SJSA1 (cell line): ENCODE measurements at places on chromosomes 1 and 21.

GRCh38 chr1:205235951-205236350 lies 8.2 kb downstream of the TMCC2 start:
- DNase-seq: no peak

GRCh38 chr1:198199105-198199504 lies 42.3 kb downstream of the NEK7 start:
- no peak for DNase-seq

DNA sequence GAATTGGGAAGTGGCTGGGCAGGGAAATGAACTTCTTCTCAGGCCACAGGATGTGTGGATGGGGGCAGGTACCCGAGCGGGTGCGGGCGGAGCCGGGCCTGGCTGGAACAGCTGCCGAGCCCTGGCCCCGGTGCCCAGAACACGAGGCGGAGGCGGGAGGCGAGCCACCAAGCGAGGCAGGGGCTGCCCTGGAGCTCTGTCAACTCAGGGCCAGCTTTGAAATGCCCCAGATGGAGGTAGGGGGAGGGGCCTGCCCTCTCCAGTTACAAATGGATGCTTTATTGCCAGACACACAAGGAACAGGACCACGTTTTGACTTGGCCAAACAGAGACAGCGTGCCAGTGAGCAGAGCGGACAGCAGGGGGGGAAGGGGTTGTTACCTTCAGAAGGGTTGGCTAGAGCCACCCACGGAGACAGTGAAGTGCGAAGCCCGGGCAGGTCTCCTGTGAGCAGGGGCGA lies 240.4 kb downstream of the SDCCAG8 start:
- DNase-seq: no peak

- DNase-seq: peak; percentile 21
Measured at GRCh38 chr21:37525810-37526209, 159.2 kb downstream of the DYRK1A start.

- DNase-seq: no peak
Measured at GRCh38 chr1:156858959-156859522, at the start of gene INSRR. INSRR (minus strand) TSS chr1:156859117; CDS start chr1:156858621, 496 bp downstream.

GRCh38 chr1:108012553-108012952 lies 47.6 kb upstream of the VAV3 start:
- DNase-seq: no peak

DNA sequence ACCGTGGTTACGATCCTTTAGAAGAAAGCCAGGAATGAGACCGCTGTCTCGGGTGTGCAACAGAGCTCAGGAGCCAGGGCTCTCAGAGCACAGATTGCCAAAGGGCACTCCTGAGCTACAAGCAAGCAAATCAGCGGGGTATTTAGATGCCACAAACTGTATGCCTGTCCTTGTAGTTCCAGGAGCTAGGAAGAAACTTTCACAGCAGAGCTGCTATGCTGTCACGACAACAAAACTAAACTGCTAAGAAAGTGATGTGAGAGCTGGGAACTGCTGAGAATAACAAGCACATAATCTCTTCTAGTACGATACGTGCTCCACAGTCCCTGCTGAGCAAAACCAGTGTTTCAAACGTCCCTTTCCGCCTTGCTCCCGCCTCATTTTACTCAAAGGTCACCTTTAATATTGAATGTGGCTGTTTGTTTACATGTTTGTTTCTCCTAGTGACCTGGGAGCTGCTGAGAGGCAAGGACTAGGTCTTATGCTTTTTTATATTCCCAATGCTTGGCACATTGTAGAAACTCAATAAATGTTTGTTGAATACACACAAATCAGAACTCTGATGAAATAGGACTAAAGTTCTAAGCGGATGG lies 14.7 kb downstream of the GREM2 start:
- DNase-seq: no peak

GRCh38 chr1:160739098-160739511 lies at the start of gene SLAMF7:
SLAMF7 (plus strand) TSS chr1:160739247; CDS start chr1:160739302, 55 bp downstream.
- DNase-seq: no peak

- no peak for DNase-seq
Measured at GRCh38 chr21:31557421-31558188, 101.9 kb upstream of the SOD1 start.
